Stimulated activated CD4-positive, alpha-beta T cell treated with anti-CD3 and anti-CD28 coated beads, TNF-alpha, amount 100 ng/mL, for 48 hours (primary cell): ENCODE measurements at places on chromosomes 13 and 19.

DNA sequence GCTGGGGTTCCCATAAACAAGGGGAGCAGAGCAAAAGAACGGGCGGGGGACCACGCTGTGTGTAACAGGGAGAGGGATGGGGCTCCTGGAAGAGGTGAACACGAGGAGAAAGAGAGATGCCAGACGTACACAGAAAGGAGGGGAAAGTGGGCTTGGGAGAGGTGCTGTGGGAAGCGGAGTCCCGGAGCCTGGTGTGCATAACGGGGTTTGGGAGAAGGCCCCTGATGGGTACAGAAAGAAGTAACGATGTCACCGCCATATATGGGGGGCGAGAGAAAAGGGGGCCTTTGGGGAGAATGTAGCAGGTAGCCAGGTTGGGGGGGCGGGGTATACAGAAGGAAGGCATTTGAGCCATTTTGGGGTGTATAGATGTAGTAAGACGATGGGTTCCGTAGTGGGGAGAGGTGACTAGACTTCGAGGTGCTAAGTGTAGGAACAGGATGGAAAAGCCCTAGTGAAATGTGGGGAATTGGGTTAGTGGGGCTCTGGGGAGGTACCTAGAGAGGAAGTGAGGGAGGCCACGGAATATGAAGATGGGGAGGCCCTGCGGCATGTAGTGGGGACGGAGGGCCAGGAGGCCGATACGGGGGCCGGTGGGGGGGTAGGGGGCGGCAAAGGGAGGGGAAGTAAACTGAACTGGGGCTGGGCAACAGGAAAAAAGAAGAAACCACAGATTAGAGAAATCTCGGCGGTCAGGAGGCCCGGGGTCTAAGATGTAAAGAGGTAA, 787 bp downstream of the ZNF580 start:
- no peak for DNase-seq

DNA sequence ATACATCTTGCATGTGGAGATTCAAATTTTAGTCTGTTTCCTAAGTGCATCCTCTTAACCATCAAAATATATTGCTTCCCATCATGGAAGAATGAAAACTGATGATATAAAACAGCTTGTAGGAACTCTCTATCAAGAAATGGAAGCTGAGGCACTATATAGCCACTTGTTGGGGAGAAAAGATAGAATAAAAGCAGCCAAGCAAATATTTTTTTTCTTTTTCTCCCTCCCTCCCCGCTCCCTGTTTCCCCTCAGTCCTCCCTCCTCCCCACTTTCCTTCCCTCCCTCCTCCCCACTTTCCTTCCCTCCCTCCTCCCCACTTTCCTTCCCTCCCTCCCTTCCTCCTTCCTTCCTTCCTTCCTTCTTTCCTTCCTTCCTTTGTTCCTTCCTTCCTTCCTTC, 413.8 kb downstream of the GPC6 start:
- DNase-seq, result no peak

- no peak for DNase-seq
Observed at GRCh38 chr13:60009300-60010253, 154.2 kb downstream of the DIAPH3 start.

- no peak for DNase-seq
Observed at GRCh38 chr19:47124937-47125668, 5.5 kb upstream of the SAE1 start.

DNA sequence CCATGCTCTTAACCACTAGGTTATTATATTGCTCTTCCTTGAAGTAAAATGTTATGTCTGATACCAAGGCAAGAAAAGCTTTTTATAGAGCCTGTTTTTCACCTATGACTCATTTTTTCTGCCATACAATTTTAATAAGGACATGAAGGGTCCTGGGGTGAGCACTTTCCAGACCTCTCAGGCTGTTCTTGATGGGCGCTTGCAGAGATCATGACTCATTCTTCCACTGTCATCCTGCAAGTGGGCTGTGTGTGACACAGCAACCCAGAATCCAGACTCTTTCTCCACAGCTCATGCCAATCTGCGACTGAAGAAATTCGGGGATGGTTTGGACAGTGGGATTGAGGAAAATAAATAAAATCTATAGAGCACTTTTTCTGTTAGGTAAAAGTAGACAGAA, 506.7 kb upstream of the NBEA start:
- DNase-seq, result no peak

DNA sequence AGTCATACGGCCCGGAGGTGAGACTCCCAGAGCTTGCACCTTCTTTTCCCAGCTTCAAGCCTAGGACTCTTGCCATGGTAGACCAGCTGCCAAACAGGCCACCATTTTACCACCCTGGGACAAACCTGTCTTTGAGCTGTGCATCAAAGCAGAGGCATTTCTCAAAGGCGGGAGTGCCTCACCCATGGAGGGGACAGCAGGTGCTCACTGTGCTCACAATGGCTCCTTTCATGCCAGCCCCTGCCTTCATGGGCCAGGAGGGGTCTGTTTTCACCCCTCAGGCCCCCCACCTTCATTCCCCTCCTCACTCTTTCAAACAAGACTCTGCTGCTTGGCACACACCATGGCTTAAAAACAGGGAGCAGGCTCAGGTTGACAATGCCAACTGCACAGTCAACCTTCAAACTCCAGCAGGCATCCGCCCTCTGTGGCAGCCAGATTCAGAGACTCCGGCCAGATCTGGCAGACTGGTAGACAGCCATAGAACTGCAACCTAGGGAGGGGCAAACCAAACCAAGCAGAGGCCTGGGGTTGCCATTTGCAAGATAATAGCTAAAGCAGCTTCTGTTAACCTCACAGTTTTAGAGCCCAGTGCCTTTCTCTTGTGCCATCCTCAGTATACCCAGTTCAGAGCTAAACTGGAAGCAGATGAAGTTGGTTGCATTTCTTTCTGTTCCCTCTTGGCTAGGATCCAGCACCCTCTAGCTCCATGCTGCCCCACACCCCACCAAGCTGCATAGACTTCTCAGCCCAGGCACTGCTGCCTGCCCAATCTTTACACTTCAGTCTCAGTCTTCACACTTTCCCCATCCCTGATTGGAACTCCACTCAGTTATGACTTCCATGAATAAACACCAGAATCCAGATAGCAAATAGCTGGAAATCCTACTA, 93.9 kb upstream of the SPATA13 start:
- DNase-seq, result no peak

- no peak for DNase-seq
Observed at GRCh38 chr19:10643968-10644259, 10.2 kb upstream of the ILF3 start.

DNA sequence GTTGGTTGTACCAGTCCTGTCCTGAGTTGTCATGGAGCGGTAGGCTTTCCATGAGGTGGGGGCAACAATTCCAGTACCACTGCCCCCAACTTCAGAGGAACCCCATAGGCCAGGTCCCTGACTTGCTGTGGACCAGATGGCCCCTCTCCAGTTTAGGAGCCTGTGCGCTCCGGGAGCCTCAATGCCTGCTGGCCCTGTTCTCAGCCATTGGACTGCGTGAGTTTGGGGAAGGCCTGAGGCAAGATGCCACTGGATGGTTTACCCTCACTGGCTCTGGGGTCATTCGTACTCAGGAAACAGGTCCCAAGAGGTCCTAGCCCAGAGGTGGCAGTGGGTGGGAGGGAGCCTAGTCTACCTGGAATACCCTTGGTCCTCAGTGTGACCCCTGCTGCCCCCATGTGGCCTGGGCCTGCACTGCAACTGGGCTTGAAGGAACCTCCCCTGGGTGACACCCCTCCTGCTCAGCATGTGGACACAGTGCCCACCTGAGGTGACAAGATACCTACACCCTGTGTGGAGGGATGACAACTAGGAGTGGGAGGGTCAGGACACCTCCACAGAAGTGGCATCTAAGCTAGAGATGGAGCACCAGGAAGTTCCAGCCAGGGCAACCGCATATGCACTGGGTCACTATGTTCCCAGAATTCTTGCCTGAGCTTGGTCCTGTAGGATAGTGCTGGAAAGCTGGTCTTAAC, 6.0 kb upstream of the PRR19 start:
- peak; percentile 74 for DNase-seq

GRCh38 chr13:22703601-22704209, 477.1 kb upstream of the SGCG start:
- no peak for DNase-seq

- no peak for DNase-seq
Observed at GRCh38 chr19:12790628-12791344, 500 bp upstream of the JUNB start.

DNA sequence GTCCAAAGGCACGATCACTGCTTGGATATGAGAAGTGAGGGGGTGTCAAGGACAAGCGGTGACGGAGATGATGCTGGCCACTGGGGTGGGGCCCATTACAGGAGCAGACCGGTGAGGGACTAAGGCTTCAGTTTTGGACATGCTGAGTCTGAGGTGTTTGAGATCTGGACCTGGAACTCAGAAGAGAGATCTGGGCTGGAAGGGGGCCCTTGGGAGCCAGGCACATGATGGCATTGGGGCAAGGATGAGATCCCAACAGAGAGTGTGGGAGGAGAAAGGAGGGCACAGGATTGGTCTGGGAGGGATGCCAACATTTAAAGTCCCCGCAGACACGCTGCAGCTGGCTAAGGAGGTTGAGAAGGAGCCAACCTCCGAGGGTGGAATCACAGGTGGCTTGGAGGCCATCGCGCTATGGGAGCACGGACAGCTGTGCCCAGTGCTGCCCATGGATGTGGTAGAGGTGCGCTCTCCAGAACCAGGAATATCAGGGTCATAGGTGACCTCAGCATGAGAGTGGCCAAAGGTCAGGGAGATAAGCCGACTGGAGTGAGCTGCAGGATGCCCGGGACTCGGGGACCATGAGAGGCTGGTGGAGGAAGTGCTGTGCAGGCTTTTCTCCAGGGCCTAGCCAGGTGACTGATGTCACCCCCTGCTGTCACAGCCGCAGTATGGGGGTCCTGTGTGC, 21.8 kb downstream of the DHRS12 start:
- no peak for DNase-seq

- DNase-seq, result peak; percentile 58
Observed at GRCh38 chr19:862581-863314, 3.3 kb downstream of the CFD start.

- DNase-seq, result no peak
Observed at GRCh38 chr19:10936661-10937084, 8.1 kb downstream of the TIMM29 start.

DNA sequence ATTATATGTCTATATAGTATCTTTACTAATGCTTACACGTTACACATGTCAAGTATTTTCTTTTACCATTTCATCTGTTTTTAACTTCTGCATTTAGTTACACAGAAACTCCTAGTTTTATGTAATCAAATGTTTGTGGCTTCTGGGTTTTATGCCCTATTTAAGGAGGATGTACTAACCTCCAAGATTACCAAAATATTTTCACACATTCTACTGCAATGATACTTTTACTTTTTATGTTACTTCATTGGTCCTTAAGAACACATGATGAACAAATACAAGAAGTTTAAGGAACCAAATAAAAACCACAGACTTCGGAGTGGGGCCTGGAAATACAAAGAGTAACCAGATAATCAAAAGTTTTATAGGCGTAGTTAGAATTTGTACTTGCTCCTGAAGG, 37.2 kb downstream of the ZC3H13 start:
- no peak for DNase-seq

DNA sequence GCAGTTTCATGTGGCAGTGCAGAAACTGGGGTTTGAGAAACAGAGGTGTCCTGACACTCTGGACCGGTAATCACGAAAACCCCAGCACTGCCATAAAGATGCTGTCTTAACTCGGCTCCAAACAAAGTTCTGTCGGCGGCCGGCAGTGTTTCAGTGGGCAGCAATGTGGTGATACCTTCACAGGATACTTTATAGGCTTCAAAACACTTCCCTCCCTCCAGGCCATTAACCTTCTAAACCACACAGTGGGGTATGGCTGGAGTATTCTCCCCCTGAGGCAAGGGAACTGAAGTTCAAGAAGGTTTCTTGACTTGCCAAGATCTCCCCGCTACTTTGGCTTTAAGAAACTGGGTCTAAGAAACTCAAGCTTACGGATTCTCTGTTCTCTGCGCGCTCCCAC, 1.1 kb downstream of the RUBCNL start:
- no peak for DNase-seq

DNA sequence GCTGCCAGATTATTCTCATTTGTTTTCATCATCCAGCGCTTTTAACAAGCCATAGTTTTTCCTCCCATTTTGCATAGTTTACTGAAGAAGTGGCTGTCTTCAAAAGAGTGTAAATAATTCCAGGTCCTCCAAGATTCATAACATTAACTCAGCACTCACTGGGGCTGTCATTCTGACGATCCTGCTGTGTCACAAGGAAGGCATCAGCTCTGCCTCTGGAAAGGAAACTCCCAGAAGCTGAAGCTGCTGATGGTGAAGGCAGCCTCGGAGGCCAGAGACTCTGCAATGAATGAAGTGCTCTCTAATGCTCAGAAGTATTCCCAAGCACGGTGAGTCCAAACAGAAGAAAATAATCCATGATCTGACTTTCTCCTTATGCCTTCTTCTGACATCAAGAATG, 60.0 kb downstream of the FLT1 start:
- no peak for DNase-seq

- DNase-seq, result no peak
Observed at GRCh38 chr19:50875795-50876422, 2.7 kb downstream of the KLK2 start.

GRCh38 chr19:31317570-31317969, 31.7 kb downstream of the TSHZ3 start:
- no peak for DNase-seq

- DNase-seq, result no peak
Observed at GRCh38 chr19:48441360-48442050, 4.3 kb upstream of the GRWD1 start.

GRCh38 chr13:102670130-102670529, 24.7 kb downstream of the METTL21C start:
- no peak for DNase-seq

GRCh38 chr13:31005066-31005465, 72.6 kb downstream of the TEX26 start:
- no peak for DNase-seq

- DNase-seq, result no peak
Observed at GRCh38 chr13:97223711-97224541, 1.8 kb downstream of the MBNL2 start.

DNA sequence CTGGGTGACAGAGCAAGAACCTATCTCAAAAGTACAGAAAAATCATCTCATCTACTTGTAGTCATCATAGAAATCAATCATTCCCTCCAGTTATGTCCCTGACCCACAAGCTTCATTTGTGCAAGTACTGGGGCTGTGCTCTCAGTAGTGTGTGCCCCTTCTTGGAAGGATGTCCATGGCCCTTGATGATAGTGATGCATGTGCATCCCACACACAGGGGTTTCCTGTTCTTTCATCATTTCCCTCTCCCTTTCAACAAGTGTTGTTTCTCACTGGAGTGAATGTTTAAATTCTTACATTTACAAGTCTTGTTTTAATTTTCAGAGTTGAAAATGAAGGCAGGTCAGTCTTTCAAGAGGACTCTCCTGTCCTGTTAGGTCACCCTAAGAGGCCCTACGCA, 1.5 kb downstream of the LGALS13 start:
- DNase-seq, result no peak

- DNase-seq, result no peak
Observed at GRCh38 chr19:40424637-40425449, 949 bp downstream of the SERTAD1 start.

GRCh38 chr13:42715909-42716308, 65.5 kb upstream of the FAM216B start:
- DNase-seq, result no peak

- DNase-seq, result no peak
Observed at GRCh38 chr13:93372856-93373255, 146.2 kb downstream of the GPC6 start.

- DNase-seq, result no peak
Observed at GRCh38 chr19:36245210-36246005, 30.5 kb downstream of the ZNF146 start.

GRCh38 chr19:18648973-18649315, 12.1 kb downstream of the KLHL26 start:
- no peak for DNase-seq

GRCh38 chr19:13053761-13054625, 48.7 kb downstream of the LYL1 start:
- DNase-seq, result no peak

GRCh38 chr13:113856716-113857065, 7.2 kb downstream of the GAS6 start:
- DNase-seq, result no peak
